NCI-H1048 (cell line): ENCODE measurements at places on chromosomes 12 and 14.

- peak; percentile 43 for DNase-seq
These were observed 21.1 kb upstream of the KCNA5 start for GRCh38 chr12:5022465-5023061.

DNA sequence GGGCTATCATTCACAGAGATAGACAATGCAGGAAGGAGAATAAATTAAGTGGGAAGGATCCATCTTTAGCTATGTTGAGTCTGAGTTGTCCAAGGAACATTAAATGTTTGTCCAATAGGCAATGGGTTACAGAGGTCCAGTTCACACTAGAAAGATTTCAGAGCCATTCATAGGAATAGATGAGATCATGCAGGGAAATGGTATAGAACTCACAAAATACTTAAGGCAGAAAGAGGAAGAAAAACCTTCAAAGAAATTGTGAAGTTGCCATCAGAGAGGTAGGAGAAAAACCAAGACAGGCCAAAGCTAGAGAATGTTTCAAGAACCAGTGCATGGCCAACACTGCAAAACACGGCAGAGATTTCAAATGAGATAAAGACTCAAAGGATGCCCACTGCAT is 94.1 kb downstream of the PHLDA1 start:
- no peak for DNase-seq

GRCh38 chr14:105323663-105324062 is 9.1 kb downstream of the PACS2 start:
- no peak for DNase-seq

- no peak for DNase-seq
These were observed 55.3 kb downstream of the PSMA6 start for GRCh38 chr14:35347323-35348043.
